ENCODE measurements at places on chromosomes 3 and 15.
A peak's percentile ranks its signal among the peaks of the same experiment; 100 is the strongest.

DNA sequence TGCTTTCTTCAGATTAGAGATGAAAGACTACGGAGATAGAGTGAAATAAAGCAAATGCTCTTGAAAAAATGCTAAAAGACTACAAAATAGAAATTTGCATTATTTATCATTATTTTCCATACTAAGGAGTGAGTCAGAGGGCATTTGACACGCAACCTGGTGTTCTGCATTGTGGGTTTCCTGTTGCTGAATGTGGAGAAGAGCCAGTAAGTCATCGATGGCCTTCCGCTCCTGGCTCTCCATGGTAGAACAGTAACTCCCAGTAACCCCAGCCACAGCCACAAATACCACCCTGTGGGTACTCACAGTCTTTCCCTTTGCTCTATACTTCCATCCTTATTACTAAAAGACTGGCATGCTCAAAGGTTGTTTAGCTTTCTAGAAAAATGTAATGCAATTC lies 61.5 kb downstream of the CGGBP1 start:
- peak; percentile 3 for DNase-seq

- DNase-seq = no peak
Observed at GRCh38 chr15:60661080-60661645, 182.2 kb upstream of the ICE2 start.

- DNase-seq = no peak
Observed at GRCh38 chr3:177050501-177051237, 146.6 kb downstream of the TBL1XR1 start.

DNA sequence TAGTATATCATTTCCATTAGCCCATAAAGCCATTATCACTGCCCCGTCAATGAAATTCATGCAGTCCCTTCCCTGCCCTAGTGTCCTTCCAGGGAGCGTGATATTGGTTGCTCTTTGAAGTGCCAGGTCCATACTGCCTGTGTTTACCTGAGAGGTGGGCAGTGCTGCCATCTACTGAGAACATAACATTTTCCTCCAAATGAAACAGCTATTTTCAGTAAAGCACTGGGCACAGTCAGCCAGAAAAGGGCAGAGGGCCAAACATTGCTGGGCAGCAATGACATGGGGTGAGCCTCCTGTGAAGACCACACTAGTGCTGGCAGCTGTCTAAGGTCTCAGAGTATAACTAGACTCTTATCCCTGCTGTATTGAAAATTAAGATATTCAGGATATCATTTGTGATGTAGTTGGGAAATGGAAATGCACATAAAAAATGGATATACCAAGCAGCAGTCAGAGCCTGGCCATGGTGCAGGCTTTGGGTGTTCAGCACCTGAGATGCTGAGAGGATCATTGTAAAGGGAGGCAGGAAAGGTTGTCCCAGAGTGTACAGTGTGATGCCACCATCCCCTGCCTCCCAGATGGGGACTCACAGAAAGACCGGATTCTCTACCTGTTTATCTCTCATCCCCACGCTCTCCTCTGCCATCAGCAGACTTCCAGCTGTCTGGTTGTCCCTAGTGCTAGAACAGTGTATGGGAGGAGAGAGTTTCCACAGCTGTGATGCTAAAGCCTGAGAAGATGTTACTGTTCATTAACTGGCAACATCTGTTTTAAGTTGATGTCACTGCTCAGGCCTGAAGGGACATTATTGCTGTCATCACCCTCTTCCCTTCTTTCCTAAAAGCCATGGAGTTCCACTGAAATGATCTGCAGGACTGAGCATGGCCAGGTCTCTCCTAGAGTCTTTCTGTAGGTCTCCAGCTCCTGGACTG lies 108.8 kb downstream of the ARNT2 start:
- DNase-seq = no peak

GRCh38 chr3:77319711-77320110 lies 279.8 kb downstream of the ROBO2 start:
- no peak for DNase-seq

- no peak for DNase-seq
Observed at GRCh38 chr15:74291101-74292071, 55.3 kb downstream of the CCDC33 start.

GRCh38 chr15:69341356-69341755 lies 42.6 kb downstream of the PAQR5 start:
- no peak for DNase-seq

GRCh38 chr15:72415304-72415703 lies 17.2 kb downstream of the TMEM202 start:
- DNase-seq = no peak

GRCh38 chr15:33341953-33342352 lies 31.2 kb downstream of the RYR3 start:
- DNase-seq = no peak

DNA sequence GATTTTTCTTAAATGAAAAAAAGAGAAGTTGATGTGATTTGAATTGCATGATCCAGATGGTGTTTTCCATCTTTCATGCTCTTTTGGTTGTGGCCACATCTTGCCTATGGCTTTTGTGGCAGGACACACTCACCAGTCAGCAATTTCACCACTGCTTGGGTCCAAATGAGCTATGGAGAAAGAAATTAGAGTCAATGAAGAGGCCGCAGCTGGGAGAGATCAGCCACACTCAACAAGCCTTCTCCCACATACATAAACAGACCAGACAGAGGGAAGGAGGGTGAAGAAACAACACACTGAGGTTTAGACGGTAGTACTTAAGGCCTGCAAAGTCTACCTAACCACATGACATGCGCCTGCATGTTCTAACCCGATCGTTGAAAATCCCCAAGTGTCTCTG lies 110.7 kb upstream of the CDIN1 start:
- no peak for DNase-seq

GRCh38 chr3:171600030-171600429 lies 139.8 kb upstream of the TNIK start:
- no peak for DNase-seq

DNA sequence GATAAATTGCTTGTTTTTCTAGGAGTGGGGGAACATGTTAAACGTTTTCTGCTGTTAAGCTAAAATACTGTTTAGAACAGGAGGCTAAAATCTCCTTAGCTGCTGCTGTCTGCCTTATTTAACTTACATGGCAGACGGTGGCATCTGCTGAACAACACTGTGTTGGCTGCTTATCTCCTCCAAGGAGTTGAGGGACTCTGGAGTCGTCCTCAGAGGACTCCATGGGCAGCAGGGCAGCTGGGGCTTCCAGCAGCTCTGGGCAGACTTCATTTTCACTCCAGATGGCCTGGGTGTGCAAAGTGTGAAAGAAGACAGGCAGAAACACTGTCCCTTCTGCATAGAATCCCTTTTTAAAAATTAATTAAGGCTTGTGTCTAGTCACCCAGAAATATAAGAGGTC lies 52.9 kb upstream of the NUDT16 start:
- no peak for DNase-seq

GRCh38 chr3:136620436-136620835 lies 131.7 kb downstream of the STAG1 start:
- no peak for DNase-seq

DNA sequence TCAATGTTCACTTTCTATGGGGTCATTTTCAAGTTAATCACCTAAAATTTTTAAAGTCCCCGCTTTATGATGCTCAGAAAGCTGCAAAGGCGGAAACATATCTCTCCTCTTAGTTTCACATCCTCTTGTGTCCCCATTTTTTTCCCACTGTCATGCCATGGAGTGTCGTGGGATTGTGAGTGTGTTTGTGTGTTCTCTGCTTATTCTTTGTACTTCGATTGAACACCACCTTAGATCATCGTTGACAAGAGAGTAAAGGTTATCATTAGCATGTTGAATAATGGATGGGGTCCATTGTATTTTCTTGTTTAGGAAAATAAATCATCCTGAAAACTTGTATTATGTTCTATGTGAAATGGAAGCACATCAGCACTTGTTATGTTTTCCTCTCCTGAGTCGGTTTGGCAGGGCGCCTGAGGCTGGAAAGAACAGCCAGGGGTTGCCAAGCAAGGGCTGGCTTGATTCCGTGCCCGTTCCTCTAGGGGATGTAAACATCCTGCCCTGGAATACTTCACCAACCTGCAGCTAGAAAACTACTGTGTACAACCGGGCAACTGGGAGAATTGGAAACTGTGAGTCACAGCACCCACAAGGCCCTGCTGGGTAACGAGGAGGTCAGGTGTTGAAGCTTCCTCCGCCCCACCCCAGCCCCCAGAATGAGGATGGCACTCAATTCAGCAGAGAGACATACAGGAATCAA lies 67.2 kb downstream of the EIF4E3 start:
- no peak for DNase-seq

GRCh38 chr3:20039765-20040547 lies at the start of gene KAT2B:
TSS of gene KAT2B (plus strand) at chr3:20040446. CDS start at chr3:20040478, 32 bp downstream.
- DNase-seq = peak; percentile 74

DNA sequence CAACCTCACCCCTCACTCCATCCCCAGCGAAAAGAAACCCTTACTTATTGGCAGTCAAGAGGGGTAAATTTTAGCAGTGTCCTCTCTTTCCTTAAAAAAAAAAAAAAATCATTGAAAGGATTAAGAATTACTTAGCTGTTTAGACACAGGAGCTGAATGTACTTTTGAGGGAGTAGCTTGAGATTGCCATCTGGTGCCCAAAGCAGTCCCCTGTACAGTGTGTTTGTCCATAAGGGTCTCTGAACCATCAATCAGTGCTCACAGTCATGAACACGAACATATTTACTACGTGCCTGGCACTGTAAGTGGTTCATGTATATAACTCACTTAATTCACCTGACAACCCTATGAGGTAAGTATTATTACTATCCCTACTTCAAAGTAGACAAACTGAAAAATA lies 463.5 kb downstream of the RAP2B start:
- no peak for DNase-seq

DNA sequence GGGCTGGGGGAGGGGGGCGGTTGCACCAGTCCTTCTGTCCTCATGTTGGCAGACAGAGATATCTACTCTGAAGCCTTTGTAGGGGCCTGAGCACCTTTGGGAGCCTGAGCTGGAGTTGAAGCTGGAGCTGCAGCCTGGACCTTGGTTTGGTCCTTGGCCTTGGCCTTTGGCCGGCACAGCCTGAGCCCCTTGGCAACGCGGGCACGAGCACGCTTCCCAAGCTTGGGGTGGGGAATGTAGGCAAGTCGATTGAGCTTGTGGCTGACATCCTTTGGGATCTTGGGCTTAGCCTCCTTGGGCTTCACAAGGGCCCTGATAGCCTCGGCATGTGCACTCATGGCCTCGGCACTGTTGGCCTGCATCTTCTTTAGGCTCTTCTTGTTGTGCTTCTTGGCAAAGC lies 8.1 kb upstream of the ST6GAL1 start:
- DNase-seq = no peak

DNA sequence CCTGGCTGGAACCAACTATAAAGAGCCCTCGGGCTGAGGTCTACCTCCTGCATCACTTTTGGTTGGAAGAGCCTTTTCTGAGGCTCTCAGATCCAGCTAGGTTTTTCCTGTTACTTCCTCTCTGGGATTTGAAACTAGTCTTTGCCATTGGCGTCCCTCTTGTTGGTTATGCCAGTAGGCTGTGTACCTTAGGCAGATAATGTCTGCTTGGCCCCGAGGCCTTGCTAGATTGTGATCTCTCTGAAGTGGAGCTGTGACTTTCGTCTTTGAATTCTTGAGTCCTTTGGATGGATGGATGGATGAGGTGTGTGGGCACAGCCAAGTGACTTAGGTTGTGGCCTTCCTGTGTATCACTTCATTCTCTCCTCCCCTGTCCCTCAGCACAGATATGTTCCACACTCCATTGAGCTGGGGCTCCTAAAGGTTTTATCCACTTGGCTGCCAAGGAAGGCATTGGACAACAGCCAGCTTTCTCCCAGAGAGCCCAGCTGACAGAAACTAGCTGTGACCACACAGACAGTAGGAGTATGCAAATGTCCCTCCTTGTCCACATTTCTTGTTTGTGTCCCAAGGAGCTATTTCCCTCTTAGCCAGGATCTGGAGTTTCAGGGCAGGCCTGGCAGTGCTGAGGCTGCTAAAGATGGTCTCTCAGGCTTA lies 7.9 kb upstream of the DNAJC17 start:
- DNase-seq = no peak

- no peak for DNase-seq
Observed at GRCh38 chr3:122992676-122993075, 34.9 kb downstream of the SEMA5B start.

DNA sequence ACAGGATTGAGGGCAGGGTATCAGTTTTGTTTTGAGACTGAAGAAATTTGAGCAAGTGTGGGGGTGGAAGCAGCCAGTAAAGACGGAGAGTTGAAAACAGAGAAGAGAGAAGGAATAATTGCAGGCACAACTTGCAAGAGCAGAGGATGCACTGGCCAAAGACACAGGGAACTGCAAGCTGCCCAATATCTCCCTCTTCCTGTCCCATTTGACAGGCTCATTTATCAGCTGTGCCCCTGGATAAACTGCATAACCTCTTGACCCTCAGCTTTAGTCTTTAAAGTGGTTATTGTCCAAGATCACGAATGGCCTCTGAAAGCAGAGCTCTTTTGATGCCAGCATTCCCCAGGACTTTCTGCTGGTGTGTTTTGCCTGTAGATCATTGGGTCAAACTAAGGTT lies 5.0 kb upstream of the RAMAC start:
- no peak for DNase-seq

DNA sequence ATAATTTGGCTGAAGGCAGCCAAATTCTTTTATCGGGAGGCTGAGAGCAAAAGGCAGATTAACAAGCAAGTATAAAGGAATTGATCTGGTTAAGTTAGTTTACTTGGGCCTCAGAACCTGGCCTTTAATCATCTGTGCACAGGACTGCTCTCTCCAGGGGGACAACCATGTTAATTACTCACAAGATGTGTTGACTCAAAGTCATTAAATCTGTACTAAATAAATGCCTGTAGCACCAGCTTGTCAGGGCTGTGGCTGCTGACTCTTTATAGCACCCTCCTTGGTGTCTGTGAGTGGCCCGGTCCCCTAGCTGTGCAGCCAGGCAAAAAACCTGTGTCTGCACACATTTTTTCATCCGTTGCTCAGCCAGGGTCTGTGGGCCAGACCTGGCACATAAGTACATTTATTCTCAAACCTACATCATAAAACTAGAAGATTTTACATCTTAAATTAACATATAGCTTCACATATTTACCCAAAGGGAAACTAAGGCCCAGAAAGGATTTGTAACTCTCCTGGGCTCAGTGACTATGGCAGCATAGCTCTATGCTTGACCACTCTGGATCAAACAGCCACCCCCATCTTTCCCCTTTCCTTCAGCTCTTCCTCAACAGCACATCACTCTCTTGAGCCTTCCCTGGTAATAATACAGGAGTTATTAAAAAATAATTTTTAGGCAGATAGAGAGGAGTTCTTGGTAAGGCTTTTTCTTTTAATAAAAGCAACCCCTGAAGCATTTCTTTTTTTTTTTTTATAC lies 51.4 kb downstream of the NCEH1 start:
- DNase-seq = no peak

DNA sequence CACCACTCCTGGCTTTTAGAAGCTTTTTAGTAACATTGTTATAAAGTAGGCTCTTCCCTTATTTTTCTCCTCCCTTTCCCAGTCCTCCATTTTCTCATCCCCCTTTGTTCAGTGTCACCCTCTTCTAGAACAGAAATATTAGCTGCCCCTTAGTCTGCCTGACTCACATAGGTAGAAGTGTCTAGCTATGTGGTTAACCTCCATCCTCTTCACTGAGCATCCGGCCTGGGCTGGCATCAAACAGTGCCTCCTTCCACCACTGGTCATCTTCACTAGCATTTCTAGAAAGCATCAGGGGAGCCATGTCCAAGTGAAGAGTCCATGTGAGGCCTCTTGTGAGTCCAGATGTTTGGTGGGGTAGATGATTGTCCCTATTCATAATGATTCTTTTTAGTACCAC lies 70.0 kb upstream of the SKOR1 start:
- no peak for DNase-seq

- DNase-seq = no peak
Observed at GRCh38 chr15:63094495-63094931, 27.1 kb upstream of the LACTB start.

- no peak for DNase-seq
Observed at GRCh38 chr3:83765956-83766355, 1192.8 kb upstream of the CADM2 start.

- DNase-seq = no peak
Observed at GRCh38 chr3:36795622-36796021, 31.3 kb upstream of the DCLK3 start.

All from T-helper 22 cell (primary cell).